ENCODE measurements at places on chromosomes 6 and 20. TPM values are rescaled to one million over a fixed set of nuclear protein-coding genes. Genes with fewer than 3 reads are reported as not detected.

Gene TTK
- 3.5 TPM for polyA plus RNA-seq

Gene PLCB1
- polyA plus RNA-seq = 5.4 TPM

Gene ARHGAP18
- polyA plus RNA-seq = 26.0 TPM

DNA sequence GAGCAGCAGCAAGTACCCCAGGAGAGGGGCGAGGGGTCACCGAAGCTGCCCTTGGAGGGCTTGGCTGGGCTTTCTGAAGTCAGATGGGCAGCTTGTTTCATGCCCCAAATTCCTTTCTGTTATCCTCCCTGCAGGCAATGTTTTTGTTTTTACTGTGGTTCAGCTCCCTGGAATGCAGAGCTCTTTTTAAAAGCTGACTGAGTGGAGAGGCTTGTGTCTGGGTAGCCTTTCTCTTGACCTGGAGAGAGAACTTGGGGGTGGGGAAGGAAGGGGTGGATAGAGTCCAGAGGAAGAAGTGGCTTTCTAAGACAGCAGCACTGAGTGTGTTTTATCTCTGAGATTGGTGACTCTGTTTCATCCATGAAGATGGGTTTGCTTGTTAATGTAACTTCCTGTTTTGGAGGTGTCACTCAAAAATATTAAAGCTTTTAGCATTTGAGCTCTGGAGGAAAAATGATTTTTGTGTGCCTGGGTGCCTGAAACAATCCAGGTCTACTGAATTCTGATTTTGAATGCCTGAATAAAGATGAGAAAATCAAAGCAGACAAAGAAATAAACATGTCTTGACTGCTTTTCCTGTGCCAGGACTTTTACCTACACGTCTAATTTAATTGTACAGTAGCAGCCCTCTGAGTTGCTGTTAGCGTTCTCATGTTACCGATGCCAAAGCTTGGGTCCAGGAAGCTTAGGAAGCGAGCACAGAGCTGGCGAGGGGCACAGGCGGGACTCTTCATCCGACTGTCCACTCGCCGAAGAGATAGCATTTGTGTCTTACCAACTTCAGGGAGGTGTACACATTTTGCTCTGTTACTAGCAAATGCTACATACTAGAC, 78.2 kb upstream of the EEF1E1 start:
- H3K27ac ChIP-seq = no peak overlapping the region
- no peak overlapping the region for H3K4me3 ChIP-seq
- H3K27me3 ChIP-seq = no peaks in the 10 kb centered on the region

DNA sequence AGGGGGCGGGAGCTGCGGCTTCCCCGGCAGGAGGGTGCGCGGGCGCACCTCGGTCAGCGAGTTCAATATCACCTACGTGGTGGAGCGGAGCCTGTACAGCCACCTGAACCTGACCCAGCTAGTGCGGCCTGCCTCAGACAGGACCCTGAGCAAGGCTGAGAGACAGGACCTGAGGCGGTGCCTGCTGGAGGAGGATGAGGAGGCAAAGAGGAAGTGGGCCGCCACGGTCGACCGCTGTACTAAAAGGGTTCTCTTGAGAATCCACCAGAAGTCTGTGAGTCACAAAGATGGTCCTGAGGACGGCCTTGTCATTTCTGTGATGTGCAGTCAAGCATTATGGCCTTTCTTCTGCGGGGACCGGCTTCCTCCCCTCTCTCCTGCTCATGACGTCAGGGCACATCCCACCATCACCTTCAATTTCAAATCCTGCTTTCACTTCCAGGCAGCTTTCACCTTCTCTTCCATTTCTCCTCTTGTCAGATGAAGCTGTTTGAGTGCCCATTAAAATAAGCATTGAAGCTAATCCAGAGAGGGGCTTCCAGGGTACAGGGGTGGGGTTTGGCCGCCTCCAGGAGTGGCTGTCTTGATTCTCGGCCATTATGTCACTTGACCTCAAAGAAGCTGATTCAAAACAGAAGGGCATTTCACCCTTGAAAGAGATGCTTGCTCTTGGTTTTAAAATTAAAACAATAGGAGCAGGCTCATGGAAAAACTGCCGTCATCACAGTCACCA, 177.6 kb downstream of the SASH1 start:
- DNase-seq = no peak
- no peak overlapping the region for H3K4me3 ChIP-seq
- no peaks in the 10 kb centered on the region for H3K27me3 ChIP-seq

GRCh38 chr20:8587251-8587650, 455.2 kb downstream of the PLCB1 start:
- no peak overlapping the region for H3K27ac ChIP-seq
- no peak for DNase-seq
- H3K27me3 ChIP-seq = no peaks in the 10 kb centered on the region
- no peaks in the 10 kb centered on the region for H3K4me1 ChIP-seq
- no peaks in the 10 kb centered on the region for H3K36me3 ChIP-seq
